ENCODE measurements at places on chromosomes 3 and 15.

DNA sequence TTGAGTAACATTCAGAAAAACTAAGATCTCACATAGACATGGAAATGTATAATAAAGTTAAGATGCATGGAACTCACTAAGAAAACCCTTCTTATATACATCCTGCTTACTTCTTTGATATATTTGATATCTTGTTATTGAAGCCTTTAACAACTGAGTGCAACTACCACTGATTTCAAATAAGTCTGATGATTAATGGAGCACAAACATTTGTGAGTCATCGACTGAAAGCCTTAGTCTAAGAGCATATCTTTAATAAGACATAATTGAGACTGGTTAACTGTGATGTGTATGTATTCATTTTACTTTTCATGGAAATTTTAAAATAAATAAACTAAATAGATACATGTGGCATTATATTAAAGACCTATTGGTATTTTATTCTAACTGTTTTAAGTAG lies 740.5 kb downstream of the EPHA3 start:
- DNase-seq, result no peak

GRCh38 chr3:197000211-197000610 lies 29.4 kb downstream of the MELTF start:
- no peak for DNase-seq

DNA sequence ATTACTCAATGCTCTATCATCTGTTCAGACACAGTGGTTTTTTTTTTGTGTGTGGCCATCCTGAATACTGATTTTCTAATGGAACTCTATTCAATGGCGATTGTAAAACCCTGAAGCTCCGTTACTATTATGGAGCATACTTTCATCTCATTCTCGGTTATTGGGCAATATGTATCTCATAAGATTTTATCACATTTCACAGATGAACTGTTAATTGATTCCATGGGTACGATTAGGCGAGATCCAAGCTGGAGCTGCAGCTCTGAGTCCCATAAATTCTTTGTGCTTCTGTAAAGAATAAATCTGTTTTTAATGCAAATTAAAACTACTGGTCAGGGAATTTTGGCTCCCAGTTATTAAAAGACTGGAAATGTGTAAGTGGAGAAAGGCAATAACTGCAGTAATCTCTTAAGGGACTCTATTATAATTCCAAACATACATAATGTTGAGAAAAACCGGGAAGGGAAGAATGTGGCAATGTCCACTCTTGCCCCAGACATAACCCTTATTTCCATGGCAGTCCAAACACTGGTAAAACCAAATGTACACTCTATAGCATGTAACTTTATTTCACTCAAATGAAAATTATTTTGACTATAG lies 82.2 kb downstream of the GREM1 start:
- no peak for DNase-seq

GRCh38 chr15:74180881-74181602 lies 7.5 kb downstream of the ISLR start:
- no peak for DNase-seq

GRCh38 chr15:60172143-60172542 lies 168.0 kb downstream of the FOXB1 start:
- no peak for DNase-seq

GRCh38 chr15:28942046-28942445 lies 56.3 kb downstream of the APBA2 start:
- no peak for DNase-seq

- no peak for DNase-seq
These were observed 163.7 kb downstream of the PLD1 start for GRCh38 chr3:171646357-171647133.

GRCh38 chr3:159897331-159898075 lies 91.1 kb upstream of the IL12A start:
- no peak for DNase-seq

GRCh38 chr3:146092230-146092629 lies 68.8 kb downstream of the PLOD2 start:
- no peak for DNase-seq

DNA sequence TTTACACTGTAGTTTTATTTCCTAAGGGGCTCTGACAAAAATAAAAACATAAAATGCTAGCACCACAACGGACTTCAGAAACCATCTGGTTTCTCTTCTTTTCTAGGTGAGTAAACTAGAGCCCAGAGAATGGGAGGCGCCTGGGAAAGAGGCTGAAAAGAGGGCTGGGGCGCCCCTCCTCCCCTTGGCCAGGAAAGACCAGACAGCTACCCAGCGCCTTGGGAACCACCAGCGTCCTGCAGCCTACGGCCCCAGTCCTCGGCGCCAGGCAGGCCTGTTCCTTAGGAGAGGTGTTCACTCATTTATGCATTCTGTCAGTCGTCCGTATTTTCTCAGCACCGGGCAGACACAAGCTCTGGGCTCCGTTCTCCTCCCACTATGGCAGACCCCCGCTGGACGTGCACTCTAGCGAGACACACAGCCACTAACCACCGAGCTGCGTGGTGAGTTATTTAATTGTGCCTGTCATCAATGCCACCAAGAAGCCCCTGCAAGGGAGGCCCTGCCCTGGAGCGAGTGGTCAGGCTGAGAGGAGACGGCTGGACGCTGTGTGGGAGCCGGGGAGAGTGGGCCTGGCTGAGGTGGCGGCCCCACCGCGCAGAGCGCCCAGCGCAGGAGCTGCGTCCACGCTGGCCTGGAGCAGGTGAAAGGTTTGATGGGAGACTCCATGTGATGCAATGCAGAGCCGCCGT lies 294.4 kb downstream of the OCA2 start:
- DNase-seq, result no peak

GRCh38 chr3:40120806-40121205 lies 188.7 kb upstream of the EIF1B start:
- DNase-seq, result no peak

DNA sequence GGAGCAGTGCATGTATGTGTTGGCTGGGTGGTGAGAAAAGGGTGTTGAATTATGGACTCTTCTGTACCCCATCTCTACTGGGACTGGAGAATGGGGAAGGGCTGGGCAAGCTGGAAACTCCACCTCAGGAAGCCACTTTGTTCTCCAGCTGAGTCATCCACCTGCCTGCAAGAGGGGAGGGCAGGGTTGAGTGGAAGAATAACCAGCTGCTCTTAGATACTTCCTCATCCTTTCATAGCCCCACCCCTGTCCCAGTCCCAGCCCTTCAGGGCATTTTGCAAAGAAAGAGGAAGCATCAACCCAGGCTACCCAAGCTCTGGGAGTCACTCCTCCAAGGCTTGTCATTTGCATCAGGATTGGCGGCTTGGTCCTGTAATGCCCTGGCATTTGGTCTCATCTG lies 33.1 kb downstream of the RAB11A start:
- DNase-seq, result no peak

Data from hematopoietic multipotent progenitor cell treated with erythropoietin and hydrocortisone succinate and interleukin-3 and kit ligand, for 17 days (in vitro differentiated cells).